Stimulated activated CD4-positive, alpha-beta T cell treated with anti-CD3 and anti-CD28 coated beads, Interleukin-4, amount 100 ng/mL, for 24 hours (primary cell): ENCODE measurements at places on chromosomes 4 and X.
A peak's percentile ranks its signal among the peaks of the same experiment; 100 is the strongest.

GRCh38 chr4:5812506-5813229, 80.2 kb downstream of the CRMP1 start:
- no peak for DNase-seq

GRCh38 chr4:126630230-126630629, 1002.5 kb upstream of the INTU start:
- no peak for DNase-seq

DNA sequence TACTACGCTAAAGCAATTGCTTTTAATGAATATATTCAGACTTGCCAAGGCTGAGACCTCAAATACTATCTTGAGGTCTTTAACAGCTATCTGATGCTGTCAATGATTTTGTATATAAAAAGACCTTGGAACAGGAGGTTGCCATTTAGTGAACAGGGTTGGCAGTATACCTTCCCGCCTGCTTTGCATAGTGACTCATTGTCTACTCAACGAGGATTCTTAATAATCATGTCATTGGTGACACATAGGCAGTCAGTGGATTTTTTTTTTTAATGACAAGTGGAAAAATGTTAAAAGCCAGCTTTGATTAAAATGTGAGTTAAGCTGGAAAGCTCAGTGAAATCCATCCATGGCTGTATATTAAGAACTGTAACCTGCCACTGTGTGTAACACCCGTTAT, 164.0 kb downstream of the ASMT start:
- DNase-seq: no peak

- no peak for DNase-seq
These were observed 99.4 kb downstream of the C4orf51 start for GRCh38 chr4:145779319-145779801.

GRCh38 chr4:164956766-164957643, 20.5 kb downstream of the TRIM61 start:
- peak; percentile 76 for DNase-seq
